Myocyte (in vitro differentiated cells): ENCODE measurements at places on chromosomes 3 and 15. TPM values are rescaled to one million over a fixed set of nuclear protein-coding genes. Genes with fewer than 3 reads are reported as not detected.
A peak's percentile ranks its signal among the peaks of the same experiment; 100 is the strongest.

GRCh38 chr3:173732237-173732636 is 334.7 kb downstream of the NLGN1 start:
- no peak for DNase-seq

PCOLCE2 gene
- total RNA-seq: 0.21 TPM in 1 of 2 replicates, not detected in the other

- DNase-seq: no peak
These were observed 151.7 kb downstream of the CLSTN2 start for GRCh38 chr3:140086642-140087041.

C2CD4A gene
- total RNA-seq: not detected in 2 replicates

- no peak for DNase-seq
These were observed 40.2 kb upstream of the UBE2E2 start for GRCh38 chr3:23162934-23163333.

DNA sequence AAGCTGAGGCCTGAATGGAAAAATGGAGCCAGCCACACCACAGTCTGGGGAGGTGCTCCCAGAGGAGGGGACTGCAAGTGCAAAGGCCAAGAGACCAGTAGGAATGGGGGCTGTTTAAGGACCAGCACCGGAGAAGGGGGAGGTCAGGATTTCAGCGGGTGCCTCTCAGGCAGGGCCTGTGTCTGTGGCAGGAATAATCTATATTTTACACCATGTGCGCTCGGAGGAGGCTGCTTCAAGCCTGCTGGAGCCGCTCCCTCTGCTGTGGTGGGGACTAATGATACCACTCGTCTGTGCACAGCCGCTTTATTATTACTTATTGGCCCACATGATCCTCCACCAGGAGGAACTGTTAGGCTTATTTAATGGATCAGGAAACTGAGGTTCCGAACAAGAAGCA is 45.3 kb downstream of the TPRA1 start:
- no peak for DNase-seq

GRCh38 chr15:36903195-36903594 is 197.2 kb downstream of the MEIS2 start:
- no peak for DNase-seq

VPS39 gene
- total RNA-seq: 38.6 and 52.6 TPM in 2 replicates

KIF15 gene
- total RNA-seq: 0.47 and 1.2 TPM in 2 replicates

GRCh38 chr3:165837058-165837525 is at the start of gene BCHE:
Gene BCHE (minus strand): TSS chr3:165837423. CDS start chr3:165831033, 6,390 bp downstream.
- DNase-seq: no peak

DNA sequence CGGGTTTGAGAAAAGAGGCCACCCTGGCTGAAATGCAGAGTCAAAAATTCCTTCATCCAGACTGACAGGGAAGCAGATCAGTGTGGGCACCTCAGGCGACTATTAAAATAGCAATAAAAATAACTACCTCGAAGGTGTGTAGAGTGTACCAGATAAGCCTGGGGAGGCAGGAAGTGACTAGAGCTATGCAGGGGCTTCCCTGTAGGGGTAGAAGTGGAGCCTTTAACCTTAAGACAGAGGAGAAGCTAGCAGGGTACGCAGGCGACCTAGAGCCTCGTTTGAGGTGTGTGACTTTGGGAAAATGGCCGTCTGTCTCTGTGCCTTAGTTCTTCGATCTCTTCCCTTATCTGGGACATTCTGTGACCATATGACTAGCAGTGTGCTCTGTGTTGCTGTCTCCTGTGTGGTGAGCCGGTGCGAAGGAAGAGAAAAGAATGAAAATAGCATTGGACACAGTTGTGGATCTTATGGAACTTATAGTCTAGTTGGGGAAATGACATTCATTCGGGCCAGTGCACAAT is 17.6 kb downstream of the BHLHE40 start:
- no peak for DNase-seq

ITIH3 gene
- total RNA-seq: not detected in 2 replicates

- no peak for DNase-seq
These were observed 24.7 kb downstream of the SLC15A2 start for GRCh38 chr3:121918779-121919483.

GRCh38 chr3:154105218-154105975 is 15.8 kb upstream of the ARHGEF26 start:
- peak; percentile 15 for DNase-seq

LRRC15 gene
- 0.16 TPM in 1 of 2 replicates, not detected in the other for total RNA-seq
